ENCODE measurements at places on chromosomes 16 and 17.

DNA sequence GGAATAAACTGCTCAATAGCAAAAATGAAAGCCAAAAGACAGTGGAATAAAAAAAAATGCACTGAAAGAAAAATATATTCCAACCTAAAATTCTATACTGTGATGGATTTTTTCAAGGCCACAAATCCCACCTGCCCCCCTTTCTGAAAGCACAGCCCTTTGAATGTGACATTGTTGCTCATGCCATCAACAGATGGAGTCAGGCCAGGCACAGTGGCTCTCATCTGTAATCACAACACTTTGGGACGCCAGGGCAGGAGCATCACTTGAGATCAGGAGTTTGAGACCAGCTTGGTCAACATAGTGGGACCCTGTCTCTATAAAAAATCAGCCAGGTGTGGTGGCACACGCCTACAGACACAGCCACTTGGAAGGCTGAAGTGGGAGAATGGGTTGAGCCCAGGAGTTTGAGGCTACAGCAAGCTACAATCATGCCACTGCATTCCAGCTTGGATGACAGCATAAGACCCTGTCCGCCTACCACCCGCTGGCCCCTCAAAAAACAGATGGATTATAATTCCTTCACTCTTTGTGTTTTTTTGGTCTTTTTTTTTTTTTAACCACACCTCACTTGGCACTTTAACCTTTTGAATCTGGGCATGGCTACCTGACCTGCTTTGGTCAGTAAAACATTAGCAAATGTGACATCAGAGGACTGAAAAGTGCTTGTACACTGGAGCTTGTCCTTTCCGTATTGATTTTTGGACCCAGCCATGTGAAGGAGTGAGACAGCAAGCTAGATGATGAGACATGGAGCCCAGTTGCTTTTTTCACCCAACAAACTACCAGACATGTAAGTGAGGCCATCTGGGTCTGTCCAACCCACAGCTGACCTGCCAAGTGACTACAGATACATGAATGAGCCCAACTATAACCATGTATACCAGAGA is 36.3 kb downstream of the GLG1 start:
- no peak for DNase-seq

GRCh38 chr17:60989846-60990245 is 312.2 kb downstream of the BCAS3 start:
- DNase-seq = no peak

GRCh38 chr17:73284906-73285602 is 23.4 kb upstream of the CPSF4L start:
- no peak for DNase-seq

GRCh38 chr17:28466001-28466400 is 7.4 kb upstream of the SLC13A2 start:
- no peak for DNase-seq

- DNase-seq = no peak
Measured at GRCh38 chr16:2960183-2961010, 3.7 kb upstream of the KREMEN2 start.

- DNase-seq = no peak
Measured at GRCh38 chr17:4938688-4939545, 929 bp downstream of the SLC25A11 start.

DNA sequence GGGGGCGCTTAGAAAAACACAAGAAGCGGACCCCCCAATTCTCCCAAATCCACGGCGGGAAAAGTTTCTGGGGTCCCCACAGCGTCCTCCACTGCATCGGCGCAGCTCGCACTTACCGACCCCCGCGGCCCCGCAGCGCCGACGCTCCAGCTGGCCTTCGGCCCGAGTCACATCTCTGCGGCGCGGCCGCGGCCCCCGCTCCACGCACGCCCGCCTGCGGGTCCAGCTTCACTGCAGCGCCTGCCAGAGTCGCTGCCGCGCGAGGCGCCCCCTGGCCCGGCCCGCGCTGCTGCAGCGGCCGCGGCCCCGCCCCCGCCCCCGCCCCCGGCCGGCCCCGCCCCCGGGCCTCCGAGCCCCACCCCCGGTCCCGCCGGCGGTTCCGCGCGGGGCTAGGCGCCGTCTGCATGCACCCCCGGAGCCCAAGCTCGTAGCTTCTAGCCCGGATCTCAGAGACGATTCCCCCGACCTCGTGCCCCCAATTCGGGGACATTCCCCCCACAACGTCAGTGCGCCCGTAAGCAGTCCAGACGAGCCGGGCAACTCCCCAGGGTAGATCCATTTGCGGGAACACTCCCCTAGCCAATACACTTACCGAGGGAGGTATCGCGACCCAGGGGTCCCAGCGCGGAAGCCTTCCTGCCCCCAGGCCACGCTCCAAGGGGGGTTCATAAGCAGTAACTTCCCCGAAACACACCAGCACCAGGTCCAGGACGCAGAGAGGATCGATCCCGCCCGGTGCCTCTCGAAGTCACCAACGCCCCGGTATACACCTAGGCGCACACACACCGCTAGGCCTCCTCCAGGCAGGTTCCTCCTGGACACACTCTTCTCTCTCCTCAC is at the start of gene GPRC5B:
Gene GPRC5B (minus strand): TSS at position 238 of the 840 bp plus-strand sequence. CDS start 12,003 bp downstream, outside the sequence.
- DNase-seq = peak; percentile 73
